ENCODE measurements at places on chromosomes 1 and 21. TPM values are rescaled to one million over a fixed set of nuclear protein-coding genes. Genes with fewer than 3 reads are reported as not detected.

OR2L8 gene
- total RNA-seq = 0.74 TPM

PTAFR gene
- total RNA-seq = 0.74 TPM

RNF223 gene
- not detected for total RNA-seq

SEC16B gene
- total RNA-seq = 2.5 TPM

MTARC2 gene
- 7.6 TPM for total RNA-seq

SH3BGR gene
- total RNA-seq = 1.7 TPM

C1orf210 gene
- not detected for total RNA-seq

KCNE2 gene
- total RNA-seq = 0.25 TPM

ZBTB8B gene
- total RNA-seq = 15.2 TPM

SYCP1 gene
- not detected for total RNA-seq

PAQR6 gene
- total RNA-seq = 4.7 TPM

REN gene
- total RNA-seq = not detected

MCOLN2 gene
- not detected for total RNA-seq

ADAM30 gene
- total RNA-seq = not detected

Data from temporal lobe (tissue), 4 donors.